ENCODE measurements at places on chromosomes 12 and 14.
A peak's percentile ranks its signal among the peaks of the same experiment; 100 is the strongest.

- peak; percentile 79 for DNase-seq
These were observed at the start of gene GSC for GRCh38 chr14:94769391-94770250. TSS of gene GSC (minus strand) at chr14:94770113. CDS start at chr14:94770015, 98 bp downstream.

DNA sequence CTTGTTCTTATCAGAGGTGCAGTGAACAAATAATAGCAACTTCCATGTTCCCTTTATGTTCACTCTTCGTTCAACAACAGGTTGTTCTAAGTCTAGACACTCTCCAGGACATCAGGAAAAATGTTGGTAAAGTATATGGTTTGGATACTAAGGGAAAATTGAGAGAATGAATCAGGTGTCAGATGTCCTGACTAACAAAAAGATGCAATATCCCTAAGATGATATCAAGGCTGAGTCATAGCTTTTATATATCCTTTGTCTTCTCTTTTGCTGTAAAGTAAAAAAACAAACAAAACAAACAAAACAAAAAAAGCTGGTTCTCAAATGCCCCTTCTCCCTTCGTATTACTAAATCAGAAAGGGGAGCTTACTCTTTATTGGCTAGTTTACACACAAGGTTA, 11.1 kb downstream of the GLIPR1L1 start:
- DNase-seq, result no peak

GRCh38 chr12:107318556-107318805, 225.1 kb upstream of the CRY1 start:
- DNase-seq, result no peak

DNA sequence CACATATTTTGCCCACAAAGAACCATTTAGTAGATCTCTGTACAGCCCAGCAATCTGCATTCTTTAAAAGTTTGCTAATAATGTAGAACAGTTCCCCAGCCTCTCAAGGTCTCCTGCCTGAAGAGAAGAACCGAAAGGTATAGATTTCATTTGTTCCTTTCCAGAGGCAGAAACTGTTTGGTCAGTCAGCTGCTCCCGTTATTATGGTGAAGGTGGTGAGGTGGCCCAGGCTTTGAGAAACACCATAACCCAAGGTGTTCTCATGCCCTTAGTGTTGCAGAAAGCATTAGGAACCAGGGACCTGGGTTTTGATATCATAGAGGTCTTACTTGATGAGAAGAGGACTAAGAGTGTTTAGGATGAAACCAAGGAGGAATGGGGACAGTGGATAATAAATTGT, 65.3 kb downstream of the SUSD6 start:
- DNase-seq, result no peak

DNA sequence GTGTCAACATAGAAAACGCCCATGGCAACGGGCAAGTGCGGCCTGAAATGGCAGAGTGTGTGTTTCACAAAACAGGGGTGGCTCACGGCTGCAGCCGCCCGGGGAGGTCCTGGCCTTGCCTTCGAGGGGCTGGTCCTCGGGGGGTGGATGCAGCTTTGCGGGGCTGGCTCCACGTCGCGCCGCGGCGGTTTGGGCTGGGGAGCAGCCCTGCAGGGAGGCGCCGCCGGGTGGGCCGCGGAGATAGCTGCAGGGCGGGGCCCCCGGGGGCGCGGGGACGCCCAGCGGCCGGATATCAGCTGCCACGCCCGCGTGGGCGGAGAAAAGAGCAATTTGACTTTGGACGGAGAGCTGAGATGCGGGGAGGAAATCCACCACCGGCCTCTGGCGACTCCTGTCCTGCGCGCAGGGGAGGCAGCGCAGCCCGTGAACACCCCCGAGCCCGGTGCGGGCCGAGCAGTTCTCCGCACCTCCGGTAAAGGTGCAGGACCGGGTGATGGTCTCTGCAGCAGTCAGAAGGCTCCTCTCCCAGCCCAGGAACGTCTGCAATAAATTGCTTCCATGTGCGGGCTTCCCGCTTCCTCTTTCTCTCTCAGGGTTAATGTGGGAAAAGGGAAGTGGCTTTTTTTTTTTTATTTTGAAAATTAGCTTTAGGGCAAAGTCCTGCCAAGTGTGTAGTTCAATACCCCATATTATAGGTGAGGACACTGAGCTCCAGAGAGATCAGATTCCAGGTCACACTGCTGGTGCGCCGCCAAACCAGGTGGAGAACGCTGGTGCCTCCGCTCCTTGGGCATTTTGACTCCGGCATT, 110.5 kb downstream of the ARF6 start:
- peak; percentile 87 for DNase-seq

DNA sequence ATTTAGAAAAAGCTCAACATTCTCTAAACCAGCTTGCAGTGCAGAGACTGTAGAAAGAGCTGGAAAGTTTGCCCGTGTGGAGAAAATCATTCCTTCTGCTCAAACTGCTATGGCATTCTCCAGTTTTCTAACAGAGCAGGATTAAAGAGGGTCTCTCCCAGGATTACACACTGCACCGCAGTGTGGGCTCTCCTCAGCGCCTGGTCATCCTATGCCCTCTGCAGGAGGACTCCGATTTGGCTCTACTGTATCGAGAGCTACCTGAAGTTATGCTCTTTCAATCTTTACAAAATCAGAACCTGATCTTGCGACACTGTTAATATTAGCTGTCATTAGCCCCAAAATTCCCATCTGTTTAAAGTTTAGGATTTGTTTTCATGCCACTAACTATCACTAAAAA, 33.0 kb downstream of the BHLHE41 start:
- DNase-seq, result no peak

DNA sequence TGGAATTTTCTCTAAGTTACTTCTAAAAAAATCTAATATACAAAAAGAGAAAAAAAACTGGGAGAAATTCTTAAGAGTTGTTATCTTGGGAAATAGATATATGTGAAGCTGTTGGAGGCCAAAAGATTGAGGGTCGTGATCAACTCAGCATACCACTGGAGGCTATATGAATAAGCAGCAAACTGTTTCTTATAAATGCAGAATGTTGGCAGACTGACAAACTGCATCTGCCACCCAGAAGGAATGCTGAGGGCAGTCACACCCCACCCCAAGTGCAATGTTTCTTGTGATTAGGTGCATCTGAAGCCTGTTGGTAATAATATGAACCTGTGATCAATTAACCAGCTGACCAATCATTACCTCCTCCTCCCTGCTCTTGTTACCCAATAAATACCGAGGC, 818.6 kb upstream of the MGAT4C start:
- no peak for DNase-seq

DNA sequence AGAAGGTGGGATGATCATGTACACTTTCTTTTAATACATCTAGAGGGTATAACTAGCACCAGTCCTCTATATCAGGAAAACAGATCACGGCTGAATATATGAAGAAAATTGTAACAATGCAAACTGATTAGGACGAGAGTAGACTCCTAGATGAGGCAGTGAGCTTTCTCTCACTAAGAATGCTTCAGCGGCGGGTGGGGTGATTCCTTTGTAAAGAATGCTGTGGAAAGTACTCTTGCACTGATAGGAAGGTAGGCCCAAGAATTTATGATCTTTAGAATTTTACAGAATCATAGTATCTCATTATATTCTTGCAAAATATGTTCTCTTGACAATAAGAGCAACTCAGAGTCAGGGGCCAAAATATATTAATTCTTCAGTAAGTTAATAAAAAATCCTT, 133.0 kb downstream of the LMNTD1 start:
- no peak for DNase-seq

- no peak for DNase-seq
These were observed 46.9 kb downstream of the KLHL28 start for GRCh38 chr14:44914849-44915248.

- DNase-seq, result no peak
These were observed 27.3 kb downstream of the KRT76 start for GRCh38 chr12:52749827-52750226.

DNA sequence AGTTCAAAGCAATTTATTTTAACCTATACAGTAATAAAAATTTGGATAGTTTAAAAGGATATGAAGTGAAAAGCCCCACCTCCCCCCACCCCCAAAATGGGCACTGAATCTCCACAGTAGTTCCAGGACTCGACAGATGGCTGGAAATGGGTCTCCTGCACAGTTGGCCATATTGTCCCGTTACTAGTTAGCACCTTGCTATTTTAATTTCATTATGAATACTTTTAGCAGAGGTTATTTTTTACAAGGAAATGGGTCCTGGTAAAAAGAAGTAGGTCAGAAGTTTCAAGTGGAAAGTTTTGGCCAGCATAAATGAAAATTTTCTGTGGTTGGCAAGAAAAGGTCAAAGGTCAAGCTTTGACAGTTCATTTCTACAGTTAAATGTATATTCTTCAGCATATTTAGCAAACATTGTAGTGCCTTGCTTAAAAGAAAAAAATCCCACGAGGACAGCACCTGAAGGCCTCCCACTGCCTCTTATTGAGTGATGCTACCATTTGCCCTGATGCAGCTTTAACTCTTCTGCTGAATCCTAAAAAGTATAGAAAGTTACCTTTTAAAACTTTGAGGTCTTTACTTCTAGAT, 28.3 kb downstream of the MTHFD1 start:
- no peak for DNase-seq

DNA sequence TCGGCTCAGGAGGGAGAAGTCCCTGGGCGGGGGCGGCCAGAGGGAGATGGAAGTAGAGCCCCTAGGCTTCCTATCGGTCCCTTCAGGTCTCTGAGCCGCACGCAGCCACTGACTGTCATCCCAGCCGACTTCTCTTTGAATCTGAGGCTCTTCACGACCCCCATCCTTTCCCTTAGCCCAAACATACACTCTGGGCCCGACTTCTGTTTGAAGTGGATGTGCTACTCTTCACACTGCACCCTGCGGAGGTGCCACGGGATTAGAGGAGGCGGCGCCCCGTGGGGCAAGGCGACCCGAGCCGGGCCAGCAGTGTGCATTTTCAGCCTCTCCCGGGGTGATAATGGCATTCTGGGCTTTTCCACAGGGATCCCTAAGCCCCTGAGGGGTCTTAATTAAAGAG, 6.0 kb upstream of the DACT1 start:
- no peak for DNase-seq

DNA sequence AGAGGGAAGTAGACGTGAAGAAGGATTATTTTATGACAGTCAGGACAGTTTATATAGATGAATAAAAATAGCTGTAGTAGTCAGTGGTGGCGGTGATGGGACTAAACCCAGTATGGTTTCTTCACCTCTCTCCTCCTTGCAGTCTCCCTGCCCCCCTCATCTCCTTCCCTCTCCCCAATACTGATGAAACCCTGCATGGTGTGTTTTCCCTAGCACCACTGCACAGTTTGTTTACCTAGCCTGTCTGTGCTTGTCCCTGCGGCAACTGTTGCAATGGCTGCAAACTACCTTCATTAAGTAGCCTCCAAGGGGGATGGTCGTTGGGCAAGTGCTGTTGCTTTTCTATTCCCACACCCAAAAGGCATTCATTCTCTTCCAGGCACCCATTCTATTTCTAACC, 14.7 kb downstream of the PCBP2 start:
- no peak for DNase-seq

- peak; percentile 69 for DNase-seq
These were observed 20.6 kb upstream of the SNRPF start for GRCh38 chr12:95838125-95838524.

DNA sequence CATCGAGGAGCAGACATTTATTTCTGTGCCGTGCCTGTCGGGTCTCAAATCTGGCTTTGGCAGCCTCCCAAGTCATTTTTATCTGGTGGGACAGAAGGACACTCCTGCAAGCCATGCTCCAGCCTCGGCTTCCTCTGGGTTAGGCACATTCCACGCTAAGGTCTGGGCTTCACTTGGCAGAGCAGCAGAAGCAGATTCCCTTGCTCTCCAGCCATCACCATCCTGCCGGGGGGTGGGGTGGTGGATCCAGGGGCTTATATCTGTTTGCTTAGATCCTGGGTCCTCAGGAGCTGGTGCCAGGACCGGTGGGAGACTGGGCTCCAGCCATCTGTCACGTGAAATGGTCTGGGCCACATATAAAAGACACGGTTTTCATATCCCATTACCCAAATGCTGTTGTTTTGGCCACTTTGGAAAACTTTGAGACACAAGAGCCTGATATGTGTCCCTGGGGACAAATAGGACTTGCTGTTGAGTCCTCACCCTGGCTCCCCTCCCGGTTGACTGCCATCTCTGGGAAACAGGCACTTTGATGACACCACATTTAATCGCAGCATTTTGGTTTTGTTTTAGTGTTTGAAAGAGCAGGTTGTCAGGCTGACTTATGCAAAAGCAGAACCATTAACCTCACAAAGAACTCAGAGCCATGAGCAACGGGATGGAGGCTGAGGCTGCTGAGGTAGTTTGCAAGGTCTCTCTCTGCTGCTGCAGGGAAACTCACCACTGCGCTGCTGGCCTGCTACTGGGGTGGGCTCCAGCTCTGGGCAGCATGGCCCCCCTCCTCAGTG, 69.6 kb upstream of the PRMT8 start:
- no peak for DNase-seq

DNA sequence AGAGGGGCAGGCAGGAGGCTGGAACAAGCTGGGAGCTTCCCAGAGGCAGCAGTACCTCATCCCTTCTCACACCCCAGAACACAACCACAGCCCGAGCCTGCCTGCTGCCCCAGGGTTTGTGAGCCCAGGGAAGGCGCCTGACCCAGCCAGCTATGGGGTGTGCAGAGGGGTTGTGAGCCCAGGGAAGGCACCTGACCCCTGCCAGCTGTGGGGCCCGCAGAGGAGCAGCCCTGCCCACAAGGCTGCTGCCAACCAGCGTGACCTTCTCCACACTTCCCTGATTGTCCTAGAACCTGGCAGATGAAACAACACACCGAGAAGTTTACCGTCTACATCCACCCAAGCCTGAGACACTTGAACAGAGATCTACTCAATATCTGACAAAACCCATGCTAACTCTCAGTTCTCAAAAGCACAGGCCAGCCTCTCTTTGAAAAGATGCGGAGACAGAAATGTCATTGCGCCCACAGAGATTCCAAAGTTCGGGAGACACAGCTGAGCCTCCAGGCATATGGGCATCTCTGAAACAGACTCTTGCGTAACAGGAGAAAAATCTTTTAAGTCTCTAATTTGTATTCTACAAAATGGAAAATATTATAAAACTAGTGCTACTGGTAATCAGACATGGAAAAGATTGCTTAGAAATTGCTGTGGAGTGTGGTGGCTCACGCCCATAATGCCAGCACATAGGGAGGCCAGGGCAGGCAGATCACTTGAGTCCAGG, 47.3 kb downstream of the SFSWAP start:
- no peak for DNase-seq

GRCh38 chr12:80100591-80100990, 1.3 kb downstream of the OTOGL start:
- no peak for DNase-seq

GRCh38 chr14:92747701-92748258, 647 bp downstream of the LGMN start:
- DNase-seq, result no peak

DNA sequence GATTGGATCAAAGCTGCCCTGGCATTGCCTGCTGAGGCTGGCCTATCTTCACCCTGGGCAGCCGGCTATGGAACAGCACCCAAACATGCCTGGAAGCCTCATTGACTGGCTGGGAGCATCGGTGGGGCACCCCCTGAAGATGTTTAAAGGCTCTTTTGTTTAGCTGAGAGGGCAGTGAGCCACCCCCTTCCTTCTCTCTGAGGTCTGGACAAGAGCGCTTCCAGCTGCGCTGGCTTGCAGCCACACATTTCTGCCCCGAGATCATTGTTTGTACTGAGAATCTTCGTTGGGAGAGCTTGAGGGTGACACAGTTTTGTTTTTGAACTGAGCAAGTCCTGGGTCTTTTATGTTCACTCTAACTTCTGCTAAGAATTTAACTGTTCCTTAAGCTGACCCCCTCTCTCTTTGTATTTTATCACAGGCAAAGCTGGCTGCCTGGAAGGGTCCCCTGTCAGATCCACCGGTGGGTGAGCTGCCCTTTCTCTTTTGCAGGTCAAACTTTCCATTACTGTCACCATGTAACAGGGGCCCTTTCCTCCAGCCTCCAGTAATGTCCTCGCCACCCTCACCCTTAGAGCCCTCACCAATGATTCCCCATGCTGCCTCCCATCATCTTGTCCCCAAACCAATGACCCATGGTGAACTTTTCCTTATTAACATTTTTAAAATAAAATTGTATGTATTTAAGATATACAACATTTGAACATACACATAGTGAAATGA, 212.2 kb downstream of the KIF26A start:
- DNase-seq, result peak; percentile 64
